ENCODE measurements at places on chromosomes 4 and X.

DNA sequence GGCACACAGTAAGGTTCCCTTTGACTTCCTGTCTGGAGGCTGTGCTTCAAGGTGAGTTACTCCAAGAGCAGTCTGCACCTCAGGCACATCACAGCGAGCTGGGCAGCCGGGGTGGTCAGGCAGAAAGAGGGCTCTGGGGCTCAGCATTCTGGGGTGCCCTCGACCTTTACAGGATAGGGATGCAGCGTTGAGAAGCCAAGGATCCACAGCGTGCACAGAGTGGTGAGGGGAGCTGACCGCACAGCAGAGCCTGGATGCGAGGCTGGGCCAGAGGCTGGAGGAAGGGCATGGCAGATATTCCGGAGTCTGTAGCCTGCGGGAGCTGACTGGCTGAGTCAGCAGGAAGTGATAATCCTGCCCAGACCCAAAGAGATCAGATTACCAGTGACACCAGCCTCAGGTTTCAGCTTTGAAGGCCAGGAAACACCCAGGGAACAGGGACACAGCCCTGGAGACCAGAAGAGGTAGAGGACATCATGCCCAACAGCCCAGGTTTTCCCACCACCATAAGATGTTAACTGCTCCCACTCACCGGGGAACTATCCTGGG is 38.4 kb upstream of the PDLIM3 start:
- DNase-seq = peak; percentile 31

DNA sequence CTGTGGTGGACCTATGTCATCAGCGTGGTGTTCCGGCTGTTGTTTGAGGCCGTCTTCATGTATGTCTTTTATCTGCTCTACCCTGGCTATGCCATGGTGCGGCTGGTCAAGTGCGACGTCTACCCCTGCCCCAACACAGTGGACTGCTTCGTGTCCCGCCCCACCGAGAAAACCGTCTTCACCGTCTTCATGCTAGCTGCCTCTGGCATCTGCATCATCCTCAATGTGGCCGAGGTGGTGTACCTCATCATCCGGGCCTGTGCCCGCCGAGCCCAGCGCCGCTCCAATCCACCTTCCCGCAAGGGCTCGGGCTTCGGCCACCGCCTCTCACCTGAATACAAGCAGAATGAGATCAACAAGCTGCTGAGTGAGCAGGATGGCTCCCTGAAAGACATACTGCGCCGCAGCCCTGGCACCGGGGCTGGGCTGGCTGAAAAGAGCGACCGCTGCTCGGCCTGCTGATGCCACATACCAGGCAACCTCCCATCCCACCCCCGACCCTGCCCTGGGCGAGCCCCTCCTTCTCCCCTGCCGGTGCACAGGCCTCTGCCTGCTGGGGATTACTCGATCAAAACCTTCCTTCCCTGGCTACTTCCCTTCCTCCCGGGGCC is 1.2 kb downstream of the GJB1 start:
- no peak for DNase-seq

GRCh38 chrX:153333266-153333665 is 687 bp upstream of the ZNF275 start:
- DNase-seq = no peak

GRCh38 chr4:167274351-167274750 is 40.1 kb upstream of the SPOCK3 start:
- DNase-seq = no peak

DNA sequence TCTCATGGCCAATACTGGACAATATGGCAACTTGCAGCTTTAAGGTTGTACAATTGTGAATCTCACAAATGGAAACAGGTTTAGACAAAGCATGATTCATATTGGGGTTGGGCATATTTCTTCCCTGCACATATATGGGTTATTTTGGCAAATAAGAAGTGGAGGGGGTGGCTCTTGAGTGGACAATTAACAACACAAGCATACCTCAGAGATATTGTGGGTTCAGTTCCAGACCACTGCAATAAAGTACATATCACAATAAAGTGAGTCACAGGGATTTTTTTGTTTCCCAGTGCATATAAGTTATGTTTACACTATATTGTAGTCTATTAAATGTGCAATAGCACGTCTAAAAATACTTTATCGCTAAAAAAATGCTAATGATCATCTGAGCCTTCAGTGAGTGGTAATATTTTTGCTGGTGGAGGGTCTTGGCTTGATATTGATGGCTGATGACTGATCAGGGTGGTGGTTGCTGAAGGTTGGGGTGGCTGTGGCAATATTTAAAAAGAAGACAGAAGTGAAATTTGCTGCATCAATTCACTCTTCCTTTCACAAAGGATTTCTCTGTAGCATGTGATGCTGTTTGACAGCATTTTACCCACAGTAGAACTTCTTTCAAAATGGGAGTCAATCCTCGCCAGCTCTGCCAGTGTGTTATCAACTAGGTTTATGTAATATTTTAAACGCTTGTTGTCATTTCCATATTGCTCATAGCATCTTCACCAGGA is 50.5 kb upstream of the OGT start:
- no peak for DNase-seq

- DNase-seq = no peak
Observed at GRCh38 chr4:113888006-113888405, 91.4 kb downstream of the ARSJ start.

DNA sequence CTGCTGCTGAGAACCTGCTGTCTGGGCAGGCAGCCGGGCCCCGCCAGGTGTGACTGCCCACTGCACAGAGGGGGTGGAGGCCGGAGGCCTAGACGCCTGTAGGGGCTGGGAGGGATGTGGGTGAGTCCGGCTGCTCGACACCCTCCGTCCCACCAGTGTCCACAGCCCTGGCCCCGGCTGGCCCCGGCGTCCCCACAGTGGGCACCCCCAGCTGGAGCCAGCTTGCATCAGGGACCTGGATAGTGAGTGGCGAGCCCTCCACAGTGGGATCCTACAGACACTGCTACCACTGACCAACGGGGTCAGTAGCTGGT is 34.7 kb upstream of the SPON2 start:
- no peak for DNase-seq

- DNase-seq = no peak
Observed at GRCh38 chr4:159765382-159765781, 662.5 kb downstream of the RAPGEF2 start.

DNA sequence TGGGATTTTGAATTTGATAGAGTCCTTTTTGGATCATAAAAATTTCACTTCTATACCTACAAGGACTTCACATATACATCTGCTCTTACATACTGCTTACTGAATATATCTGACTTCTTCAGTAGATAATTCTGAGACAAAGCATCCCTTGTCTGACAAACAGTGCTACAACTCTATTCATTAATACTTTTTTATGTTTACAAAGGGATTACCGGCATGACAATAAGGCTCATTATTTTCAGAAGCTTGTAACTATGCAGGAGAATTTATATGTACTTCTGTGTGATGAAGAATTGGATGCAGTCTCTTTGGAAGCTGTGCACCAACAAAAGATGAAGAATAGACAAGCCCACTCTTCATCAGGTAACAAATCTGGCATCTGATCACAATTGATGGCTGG is 1070.3 kb downstream of the STIM2 start:
- DNase-seq = no peak

DNA sequence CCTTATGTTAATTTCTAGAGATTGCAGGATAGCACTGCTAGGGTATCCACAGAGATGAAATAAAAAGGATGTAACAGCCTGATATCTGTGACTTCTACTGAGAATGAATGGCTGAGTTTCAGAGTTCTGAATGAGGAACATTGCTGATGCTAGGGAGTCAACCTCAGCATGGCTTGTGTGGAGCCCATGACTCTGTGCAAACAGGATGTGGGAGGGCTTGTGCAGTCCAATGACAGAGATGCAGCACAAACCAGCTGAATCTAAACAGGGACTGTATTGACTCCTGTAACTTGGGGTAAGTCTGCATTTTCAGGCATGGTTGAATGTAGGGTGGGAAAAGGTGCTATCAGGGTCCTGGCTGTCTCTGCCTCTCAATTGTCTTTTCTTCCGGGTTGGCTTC is 5.3 kb upstream of the RASL11B start:
- DNase-seq = no peak

- DNase-seq = no peak
Observed at GRCh38 chrX:6941041-6941440, 206.5 kb upstream of the STS start.

DNA sequence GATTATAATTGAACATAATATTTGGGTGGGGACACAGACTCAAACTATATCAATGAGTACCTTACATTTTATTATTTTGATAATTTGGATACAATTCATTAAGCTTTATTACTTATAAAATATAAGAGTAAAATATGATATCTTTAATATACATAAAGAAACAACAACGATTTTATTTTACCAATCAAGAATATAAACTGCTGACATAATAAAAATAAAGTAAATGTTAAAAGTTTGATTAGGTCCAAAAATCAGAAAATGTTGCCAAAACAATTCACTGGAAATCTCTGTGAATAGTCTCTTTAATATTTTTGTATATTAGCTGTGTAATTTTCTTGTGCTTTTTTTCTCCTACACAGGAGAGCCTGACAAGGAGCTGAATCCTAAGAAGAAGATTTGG is 21.4 kb downstream of the GIMD1 start:
- no peak for DNase-seq

GRCh38 chr4:110216129-110216528 is 17.7 kb upstream of the ELOVL6 start:
- no peak for DNase-seq

GRCh38 chrX:3192835-3193234 is 151.6 kb downstream of the ARSF start:
- no peak for DNase-seq

DNA sequence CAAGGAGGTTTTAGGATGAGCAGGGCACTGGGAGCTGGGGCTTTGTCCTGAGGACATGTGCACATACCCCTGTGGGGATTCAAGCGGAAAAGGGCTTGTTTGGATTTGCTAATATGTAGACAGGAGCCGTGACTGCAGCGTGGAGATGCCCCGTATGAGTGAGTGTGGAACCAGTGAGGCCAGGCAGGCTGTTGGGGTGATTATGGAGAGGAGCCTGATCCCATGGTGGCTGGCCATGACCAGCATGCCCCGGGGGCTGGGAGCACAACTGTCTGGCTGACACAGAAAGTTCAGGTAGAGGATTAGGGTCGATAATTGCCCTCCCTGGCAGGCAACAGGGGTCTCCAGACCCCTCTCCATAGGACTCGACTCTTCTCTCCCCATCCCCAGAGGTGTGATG is 68.8 kb upstream of the STX18 start:
- DNase-seq = no peak

GRCh38 chrX:139052461-139052860 is 340.9 kb upstream of the FGF13 start:
- DNase-seq = no peak

- DNase-seq = peak; percentile 57
Observed at GRCh38 chr4:184958127-184958922, 60.0 kb upstream of the HELT start.

DNA sequence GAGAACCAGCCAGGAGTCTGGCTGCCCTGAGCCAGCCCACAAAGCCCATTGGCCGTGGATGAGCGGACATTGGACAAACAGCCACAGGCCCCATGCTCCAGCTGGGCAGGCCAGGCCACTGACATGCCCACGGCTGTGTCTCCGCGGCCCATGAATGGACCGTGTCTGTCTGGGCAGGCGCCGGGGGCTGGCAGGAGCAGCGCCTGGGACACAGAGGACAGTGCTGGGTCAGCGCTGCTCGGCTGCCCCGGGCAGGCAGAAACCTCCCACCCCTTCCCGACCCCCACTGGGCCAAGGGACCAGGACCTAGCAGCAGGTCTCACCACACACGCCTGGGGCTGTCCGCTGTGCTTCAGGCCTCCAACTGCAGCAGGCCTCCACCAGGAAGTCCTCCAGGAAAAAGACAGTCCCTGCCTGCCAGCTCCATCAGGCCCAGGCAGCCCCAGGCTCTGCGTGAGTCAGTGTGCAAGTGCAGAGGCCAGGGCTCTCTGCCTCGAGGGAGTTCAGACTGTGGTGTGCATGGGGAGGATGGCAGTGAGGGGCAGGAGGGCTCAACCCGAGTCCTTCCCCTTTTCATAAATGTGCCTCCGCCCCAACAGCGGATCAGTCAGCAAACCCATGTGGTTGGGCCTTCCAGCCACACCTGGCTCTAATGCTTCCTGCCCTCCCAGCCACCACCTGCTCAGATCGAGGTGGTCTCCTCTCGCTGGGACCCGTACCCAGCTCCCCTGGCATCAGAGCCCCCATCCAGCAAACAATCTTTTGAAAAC is 17.2 kb upstream of the FGFR3 start:
- no peak for DNase-seq

GRCh38 chr4:150215601-150216000 is 137.4 kb downstream of the DCLK2 start:
- no peak for DNase-seq

DNA sequence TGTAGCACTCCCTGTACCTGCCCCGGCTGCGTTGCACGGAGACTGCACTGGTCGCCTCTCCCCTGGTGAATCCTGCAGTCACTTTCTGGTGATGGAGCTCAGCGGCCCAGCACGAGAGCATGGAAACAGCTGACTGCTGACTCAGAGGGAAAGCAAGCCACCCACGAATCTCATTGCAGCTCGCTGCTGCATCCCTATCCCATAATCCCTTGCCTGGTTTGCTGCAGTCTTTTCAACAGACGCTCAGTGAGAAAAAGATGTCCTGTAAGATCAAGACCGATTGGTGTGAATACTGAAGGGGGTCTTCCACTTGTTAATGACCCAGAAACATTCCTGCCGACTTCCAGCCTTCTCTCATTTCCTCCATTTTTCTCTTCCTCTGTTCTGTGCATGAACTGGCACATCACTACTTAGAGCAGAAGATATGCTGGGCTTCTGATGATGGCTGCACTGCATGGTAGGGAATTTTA is 52.9 kb downstream of the TRIM2 start:
- no peak for DNase-seq

- no peak for DNase-seq
Observed at GRCh38 chr4:183171484-183172267, 72.6 kb downstream of the WWC2 start.

Measured in NCI-H524 treated with DMSO at 0.1 percent for 48 hours (cell line).